GM10248 (cell line): ENCODE measurements at places on chromosomes 1 and 21.

DNA sequence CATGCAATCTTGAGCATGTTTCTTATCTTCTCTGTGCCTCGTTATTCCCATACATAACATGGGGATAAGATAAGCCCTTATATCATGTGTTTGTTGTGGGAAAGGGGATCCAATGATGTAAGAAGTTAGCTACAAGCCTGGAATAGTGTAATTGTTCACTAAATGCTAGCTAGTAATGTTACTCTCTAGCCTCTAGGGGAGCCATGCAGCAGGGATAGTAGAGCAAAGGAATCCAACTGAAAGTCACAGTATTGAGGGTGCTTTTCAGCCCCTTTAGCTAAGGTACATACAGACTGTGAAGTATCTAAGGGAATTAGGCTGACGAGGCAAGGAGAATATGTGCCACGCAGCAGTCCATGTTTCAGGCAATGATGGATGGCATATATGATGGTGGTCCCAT is 46.9 kb downstream of the IL23R start:
- no peak for DNase-seq

GRCh38 chr1:3292051-3292722 is 162.3 kb upstream of the ARHGEF16 start:
- DNase-seq, result no peak

- DNase-seq, result no peak
Measured at GRCh38 chr1:37765916-37766664, 1.2 kb upstream of the EPHA10 start.

GRCh38 chr1:99816656-99817055 is 33.5 kb upstream of the AGL start:
- DNase-seq, result no peak
